ENCODE measurements at places on chromosomes 4 and X.

DNA sequence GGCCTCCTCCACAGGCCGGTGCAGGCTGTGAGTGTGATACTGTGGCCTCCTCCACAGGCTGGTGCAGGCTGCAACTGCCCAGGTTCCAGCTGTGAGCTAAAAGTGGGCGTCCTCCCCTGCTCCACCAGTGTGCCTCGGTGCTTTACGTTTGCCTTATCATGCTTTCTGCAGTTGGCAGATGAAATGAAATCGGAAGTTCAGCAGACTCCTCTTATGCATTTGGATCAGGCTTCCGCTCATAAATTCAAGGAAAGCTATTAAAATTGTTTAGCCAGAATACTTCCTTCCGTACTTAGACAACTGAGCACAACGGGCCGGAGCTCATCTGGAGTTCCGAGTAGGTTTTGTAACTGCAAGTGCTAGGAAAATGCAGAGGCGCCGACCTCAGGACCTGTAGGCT, 12.0 kb downstream of the CYP4V2 start:
- no peak for DNase-seq

DNA sequence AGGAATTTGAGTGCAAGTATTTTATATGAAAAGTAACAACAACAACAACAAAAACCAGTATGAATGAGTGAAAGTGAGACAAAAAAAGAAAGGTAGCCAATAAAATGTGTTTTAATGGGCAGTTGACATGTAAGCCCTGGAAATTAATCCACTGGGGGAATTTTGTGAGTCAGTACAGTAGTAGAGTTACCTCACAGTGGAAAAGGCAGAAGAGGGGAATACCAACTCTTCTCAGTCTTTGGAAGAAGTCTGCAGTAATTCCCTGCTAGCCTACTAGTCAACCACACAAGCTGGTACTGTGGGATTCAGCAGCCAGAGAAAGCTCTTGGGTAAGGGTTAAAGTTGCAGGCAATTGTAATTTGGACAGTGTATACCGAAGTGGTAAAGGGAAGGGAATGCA, 76.3 kb upstream of the IL15 start:
- DNase-seq: no peak

- DNase-seq: no peak
Observed at GRCh38 chr4:147057611-147058190, 112.0 kb upstream of the TTC29 start.

DNA sequence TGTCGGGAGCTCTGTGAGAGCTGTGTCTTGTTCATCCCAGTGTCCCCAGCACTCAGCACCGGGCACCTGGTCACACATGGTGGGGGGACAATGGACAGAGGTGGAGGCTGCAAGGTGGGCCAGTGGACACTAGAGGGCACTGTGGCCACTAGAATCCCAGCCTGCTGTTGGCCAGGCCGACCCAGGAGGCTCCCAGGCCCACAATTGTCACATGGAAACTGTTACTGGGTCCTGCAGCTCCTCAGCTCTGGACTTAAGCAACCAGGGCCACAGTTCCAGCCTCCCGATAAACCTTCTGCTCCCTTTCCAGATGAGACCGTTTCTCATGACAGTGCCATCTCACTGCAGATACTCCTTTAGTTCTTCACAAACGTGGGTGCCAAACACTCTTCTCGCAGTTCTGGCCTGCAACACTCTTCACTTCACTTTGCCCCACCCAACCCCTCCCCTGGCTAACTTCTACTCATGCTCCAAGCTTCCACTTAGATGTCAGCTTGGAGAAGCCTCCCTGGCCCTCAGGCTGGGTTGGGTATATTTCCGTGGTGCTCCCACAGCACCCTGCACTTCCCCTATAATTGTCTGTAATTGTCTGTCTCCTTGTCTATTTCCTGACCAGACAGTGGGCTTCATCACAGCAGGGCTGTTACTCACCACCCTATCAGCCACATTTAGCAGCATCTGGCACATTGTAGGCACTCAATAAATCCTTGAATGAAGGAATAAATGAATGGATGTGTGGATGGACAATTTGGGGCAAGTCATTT, 3.5 kb upstream of the IQSEC2 start:
- DNase-seq: no peak

DNA sequence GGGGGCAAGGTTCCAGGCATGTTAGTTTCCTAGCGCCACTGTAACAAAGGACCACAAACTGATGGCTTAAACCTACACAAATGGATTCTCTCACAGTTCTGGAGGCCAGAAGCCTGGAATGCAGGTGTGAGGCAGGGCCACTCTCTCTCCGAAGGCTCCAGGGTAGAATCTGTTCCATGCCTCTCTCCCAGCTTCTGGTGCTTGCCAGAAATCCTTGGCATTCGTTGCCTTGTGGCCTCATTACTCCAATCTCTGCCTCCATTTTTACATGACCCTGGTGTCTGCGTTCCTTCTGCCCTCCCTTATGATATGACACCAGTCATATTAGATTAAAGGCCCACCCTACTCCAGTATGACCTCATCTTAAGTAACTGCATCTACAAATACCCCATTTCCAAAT, 39.6 kb downstream of the CLDN34 start:
- no peak for DNase-seq

DNA sequence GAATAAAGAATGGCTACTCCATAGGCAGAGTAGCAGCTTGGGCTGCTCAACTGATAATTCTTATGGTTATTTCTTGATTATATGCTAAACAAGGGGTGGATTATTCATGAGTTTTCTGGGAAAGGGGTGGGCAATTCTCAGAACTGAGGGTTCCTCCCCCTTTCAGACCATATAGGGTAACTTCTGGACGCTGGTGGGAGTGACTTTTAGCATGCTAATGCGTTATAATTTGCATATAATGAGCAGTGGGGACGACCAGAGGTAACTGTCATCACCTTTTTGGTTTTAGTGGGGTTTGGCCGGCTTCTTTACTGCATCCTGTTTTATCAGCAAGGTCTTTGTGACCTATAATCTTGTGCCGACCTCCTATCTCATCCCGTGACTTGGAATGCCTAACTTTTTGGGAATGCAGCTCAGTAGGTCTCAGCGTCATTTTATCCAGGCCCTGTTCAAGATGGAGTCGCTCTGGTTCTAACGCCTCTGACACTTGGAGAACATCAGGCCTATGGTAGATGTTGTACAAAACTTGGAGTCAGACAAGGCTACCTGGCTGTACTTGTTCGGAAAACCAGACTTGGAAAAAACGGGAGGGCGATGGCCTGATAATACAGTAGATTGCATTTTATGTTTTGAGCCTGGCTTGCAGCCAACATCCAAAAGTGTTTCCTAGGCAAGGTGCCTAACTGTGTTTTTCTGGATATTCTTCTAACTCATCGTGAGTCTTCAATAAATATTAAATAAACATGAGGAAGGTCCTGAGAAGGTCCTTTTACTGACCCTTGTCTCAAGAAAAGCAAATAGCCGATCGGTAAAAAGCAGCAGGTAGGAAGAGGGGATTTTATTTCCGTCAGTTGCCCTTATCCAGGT, 1.8 kb upstream of the TMEM164 start:
- DNase-seq: no peak

Measured in activated T-helper 2 cell treated with anti-CD3 and anti-CD28 coated beads, Interferon-gamma antibody, Interleukin-2, Interleukin-4, amounts not matched to agents 10 μg/mL and 5 μg/mL and 100 μg/mL, durations not matched to agents 14 hours and 24 hours and 36 hours (primary cell).